NB4 (cell line): ENCODE measurements at places on chromosomes 7 and 10.

DNA sequence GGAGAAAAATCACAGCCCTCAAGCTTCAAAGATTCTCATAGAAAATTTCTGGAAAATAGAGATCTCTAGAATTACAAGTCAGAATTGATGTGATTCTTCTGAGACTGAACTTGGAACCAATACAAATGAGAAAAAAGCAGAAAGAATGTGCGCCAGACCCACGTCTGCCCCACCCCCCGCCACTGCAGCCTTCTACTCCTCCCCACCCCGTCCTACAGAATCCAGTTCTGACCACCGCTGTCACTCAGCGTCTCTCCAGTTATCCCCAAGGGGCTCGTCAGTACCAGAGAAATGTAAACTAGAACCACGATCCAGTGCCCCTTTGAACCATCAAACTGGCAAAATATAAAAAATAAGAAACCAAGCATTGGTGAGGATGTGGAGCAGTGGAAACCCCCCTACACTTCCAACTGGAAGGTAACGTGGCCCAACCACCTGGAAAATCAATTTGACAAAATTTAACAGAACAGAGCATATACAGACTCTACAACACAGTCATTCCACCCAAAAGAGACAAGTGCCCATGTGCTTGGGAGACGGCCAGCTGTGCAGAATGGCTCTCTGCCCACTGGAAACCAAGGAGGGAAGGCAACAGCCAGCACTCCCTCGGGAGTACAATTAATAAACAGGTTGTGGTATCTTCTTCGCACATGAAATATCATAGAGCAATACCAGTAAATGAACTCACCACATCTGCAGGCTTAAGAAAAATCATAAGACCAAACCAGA, 397.9 kb downstream of the TNS3 start:
- no peak for DNase-seq

- no peak for DNase-seq
Measured at GRCh38 chr7:12754179-12754578, 66.7 kb downstream of the ARL4A start.

DNA sequence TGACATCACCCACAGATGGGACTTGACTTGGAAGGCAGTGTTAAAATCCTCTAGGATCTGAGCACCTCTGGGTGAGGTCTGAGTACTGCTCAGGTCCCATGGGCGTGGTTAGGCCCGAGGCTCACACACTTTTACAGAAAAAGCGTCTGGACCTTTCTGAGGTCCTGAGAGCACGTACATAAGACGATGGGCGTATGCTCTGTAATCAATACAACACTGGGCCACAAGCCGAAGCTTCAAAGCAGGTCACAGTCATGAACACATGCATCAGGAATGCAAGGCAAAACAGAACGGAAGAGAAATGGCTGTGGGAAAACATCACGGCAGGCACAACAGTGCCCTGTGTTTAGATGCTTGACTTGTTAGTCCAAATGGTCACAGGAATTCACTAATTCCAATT, 112.2 kb downstream of the LARP4B start:
- no peak for DNase-seq

DNA sequence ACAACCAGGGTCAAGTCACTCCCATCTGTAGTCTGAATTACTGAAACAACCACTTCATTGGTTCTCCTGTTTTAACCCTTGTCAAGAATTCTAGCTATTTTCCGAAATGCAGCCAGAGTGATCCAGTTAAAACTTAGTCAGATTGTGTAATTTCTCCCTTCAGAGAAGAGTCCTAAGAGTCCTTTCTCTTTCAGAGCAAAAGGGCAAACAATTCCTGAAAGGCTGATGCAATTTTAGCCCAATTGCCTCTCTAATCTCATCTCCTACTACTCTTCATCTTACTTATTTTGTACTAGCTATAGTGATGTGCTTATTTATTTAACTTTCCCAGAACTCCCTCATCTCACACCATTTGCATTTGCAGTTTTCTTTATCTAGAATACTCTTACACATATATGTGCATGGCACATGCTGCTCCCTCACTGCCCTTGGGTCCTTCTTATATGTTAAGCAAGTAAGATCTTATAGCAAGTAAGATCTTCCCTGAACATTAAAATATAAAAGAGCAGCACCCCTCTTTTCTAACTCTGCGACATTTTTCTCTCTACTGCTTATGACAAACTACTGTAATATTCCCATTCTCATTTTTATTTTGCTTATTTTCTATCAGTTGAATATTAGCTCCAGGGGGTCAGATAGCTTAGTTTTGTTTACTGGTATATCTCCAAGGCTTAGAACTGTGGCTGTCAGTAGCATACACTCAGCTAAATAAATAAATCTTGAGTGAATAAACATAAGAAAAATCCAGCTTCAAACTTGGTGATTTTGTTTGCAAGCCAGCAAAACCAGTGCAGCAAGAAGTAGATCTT, 44.6 kb downstream of the HGF start:
- DNase-seq = no peak

DNA sequence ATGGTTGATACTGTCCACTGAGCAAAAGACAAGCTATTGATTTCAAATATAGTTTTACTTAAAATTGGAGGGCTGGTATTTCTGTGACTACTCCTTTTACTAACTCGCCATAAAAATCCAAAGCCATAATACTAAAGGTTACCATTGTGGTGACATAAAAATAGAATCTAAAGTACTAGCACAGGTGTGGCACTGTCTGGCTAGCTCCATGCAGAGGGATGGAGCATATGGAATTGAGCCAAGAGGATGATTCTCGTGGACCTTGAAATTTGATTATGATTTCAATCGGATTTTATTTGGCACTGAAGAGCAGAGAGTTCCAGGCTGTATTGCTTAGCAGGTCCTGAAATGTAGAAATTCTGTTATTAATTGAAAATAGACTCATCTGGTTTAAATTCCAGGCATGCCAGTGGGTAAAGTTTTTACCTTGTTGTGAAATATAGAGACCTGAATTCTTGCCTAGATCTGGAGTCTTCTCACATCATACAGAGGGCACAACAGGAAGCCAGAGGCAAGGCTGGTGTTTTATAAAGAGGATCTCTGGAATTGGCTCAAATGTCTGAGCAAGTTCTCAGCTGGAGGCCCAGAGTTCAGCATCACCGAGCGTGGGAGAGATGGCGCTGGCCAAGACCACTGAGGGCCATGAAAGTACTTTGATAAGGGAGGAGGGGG, 29.9 kb upstream of the DLD start:
- DNase-seq = no peak

GRCh38 chr10:133358925-133359310, 1.1 kb upstream of the FUOM start:
- no peak for DNase-seq

GRCh38 chr10:132347931-132348267, 15.9 kb downstream of the LRRC27 start:
- no peak for DNase-seq

DNA sequence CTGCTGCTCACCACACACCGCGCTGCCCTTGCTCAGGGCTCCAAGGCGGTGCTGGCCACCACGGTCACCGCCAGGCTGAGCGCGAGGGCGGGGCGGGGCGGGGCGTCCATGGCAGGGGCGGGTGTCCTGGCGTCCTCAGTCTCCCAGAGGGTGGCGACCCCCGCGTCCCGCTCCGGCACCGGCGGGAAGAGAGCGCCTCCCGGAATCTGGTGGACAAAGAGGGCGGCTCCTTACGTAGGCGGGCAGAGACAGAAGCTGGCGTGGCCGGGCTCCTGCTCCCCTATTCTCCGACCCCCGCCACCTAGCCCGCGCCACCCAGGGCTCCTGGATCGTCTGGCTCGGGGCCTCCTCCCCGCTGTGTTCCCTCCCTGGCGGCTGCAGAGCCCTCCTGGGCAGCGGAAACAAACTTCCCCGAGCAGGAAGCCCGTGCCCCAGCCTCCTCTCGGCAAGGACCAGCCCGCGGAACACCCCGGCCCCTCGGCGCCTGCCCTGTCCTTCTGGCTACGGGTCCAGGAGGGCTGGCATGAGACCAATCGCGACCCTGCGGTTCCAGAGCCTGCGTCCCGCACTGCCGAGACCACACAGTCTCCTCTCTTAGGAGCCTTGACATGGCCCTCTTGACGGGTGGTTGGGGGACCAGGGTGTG, 133.8 kb upstream of the ZNF92 start:
- DNase-seq = peak; percentile 44

DNA sequence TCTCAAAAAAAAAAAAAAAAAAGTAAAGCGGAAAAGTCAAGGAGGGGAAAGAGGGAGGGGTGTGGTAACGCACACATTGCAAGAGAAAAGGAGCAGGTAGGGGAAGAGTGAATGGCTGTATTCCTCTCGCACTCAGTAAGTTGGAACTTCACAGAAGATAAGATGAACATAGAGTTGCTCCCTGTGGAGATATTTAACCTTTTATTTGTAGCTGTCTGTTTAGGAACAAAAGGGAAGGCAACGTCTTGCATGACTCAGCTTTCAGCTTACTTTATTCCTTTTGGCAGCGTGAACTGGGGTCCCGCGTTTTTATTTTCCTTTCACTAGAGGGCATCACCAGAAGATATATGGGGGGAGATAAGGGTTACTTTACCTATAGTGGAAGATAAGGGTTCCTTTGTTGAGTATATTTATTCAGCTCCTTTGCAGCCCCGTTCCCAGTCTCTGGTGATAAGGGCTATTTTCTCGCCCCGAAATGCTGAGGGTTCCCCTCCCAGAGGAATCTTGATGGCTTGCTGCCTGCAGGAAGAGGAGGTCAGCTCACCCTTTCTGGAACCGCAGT, 78.5 kb downstream of the APBB1IP start:
- DNase-seq = no peak

DNA sequence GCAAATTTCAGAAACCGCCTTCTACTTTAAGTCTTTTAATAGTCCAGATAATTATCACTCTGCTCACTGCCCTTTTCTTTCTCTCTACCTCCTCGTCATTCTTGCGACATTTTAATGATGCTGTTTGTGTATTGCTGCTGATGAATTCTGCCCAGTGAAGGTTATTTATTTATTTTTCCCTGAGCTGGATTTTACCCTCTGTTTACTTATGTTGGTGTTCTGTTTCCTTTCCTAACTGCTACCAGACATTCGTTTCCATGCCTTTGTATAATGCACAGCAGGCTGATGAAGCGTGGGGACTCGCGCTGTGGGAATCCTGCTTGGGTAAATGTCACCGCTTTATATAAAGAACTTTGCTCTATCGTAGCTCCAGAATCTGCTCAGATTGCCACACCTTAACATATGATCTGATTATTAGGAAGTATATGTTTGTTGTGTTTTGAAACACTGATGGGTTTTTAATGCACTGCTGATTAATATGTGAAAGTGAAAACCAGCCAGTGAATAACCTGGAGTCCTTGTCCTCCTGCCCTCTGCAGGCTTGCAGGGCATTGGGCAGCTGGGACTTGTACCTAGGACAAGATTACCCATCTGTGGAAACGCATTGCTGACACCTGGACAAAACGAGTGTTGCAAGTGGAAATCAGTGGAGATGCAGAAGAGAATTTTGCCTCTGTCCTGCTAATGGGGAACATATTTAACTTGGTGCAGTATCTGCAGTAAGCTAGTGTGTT, 291.5 kb downstream of the SDK1 start:
- no peak for DNase-seq

DNA sequence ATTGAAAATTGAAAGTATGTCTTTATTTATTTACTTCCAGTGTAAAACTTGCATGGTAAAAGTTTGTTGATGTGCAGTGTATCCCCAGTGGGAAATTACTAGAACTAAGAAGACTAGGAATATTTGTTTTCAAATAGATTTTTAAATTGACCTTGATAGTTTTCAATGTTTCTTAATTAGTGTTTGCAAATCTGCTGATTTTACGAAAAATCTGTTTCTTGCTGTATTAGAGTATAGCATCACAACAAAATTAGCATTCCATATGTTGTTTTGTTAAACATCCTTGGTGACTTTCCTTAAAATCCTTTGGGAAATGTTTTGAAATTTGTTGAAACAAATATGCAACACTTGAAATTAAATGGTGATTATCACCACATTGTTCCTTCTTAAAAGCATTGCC, 425.9 kb downstream of the SUGCT start:
- no peak for DNase-seq

DNA sequence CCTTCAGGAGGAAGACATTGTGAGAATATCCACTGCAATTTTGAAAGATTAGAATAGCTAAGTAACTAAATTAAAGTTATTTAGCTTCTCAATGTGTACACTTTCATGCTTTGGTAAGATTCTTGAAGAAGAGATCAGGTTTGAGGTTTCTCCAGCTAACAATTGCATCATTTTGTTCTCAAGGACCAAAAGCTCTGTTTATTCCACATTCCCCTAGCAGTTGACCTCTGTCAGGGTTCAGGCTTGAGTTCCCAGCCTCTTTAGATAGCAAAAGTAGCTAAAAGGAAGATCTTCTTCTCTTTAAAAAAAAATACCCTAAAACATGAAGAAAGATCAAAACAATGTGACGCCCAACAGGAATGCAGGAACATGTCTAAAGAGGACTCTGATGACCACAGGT, 179.4 kb upstream of the IGFBP3 start:
- DNase-seq = no peak

- DNase-seq = no peak
Measured at GRCh38 chr7:84384417-84384816, 189.8 kb upstream of the SEMA3A start.

DNA sequence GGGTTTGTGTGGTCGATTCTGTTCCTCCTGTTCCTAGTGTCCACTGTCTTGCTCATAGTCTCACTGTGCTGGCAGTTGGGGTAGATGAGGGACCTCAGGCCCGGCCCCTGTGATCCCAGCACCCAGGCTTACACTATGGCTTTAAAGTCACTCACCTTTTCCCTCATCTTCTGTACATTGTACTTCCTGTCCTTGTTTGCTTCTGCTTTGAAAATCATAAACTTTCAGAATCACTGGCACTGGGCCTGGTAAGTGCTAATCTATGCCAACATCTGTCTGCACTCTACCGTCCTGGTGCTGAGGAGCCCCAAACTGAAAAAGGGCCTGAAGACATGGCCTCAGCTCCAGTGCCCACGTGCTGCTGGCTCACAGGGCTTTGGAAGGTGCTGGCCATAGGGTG, 5.7 kb upstream of the TAS2R60 start:
- no peak for DNase-seq

DNA sequence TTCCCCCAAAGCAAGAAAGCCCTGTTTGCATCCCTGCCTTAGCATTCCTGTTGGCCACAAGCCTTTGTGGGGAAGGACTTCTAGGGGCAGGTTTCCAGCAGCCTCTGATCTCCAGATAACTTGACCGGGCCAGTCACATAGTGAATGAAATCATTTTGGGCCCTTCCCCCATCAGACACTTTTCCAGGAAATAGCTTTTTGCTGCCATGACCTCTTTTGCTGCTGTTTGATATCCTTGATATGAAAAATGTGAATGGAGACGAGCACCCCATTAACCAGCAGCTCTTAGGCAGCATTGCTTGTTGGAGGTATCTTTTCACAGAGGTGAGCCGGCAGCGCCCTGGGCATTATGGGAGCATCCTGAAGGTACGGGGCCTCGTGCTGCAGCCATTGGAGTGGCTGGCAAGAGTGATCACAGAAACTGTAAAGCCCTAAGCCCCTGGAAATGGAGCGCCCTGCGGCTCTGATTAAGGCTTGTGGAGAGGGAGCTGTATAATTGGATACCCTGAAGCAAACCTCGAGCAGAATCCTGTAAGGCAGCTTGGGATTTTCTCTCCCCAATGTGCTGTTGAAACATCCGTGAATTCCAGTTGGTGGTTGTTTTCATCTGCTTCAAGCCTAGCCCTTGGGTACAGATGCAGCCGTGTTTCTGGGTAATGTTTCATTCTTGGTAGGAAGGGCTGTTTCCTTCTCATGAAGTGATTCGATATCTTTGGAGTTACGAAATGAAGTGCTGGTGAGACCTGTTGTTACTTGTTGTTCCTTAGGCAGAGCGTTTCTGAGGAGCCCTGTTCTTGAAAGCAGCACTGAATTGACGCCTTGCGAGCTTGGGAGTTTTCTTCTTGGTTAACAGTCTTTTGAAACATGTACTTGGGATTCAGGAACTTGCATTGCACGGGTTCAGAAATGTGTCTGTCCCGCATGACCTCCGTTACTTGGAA, 179.0 kb downstream of the PTEN start:
- peak; percentile 47 for DNase-seq
